NCI-H774 (cell line): ENCODE measurements at places on chromosomes 11 and 22.

GRCh38 chr22:43118024-43118849 lies 7.7 kb downstream of the BIK start:
- no peak for DNase-seq

DNA sequence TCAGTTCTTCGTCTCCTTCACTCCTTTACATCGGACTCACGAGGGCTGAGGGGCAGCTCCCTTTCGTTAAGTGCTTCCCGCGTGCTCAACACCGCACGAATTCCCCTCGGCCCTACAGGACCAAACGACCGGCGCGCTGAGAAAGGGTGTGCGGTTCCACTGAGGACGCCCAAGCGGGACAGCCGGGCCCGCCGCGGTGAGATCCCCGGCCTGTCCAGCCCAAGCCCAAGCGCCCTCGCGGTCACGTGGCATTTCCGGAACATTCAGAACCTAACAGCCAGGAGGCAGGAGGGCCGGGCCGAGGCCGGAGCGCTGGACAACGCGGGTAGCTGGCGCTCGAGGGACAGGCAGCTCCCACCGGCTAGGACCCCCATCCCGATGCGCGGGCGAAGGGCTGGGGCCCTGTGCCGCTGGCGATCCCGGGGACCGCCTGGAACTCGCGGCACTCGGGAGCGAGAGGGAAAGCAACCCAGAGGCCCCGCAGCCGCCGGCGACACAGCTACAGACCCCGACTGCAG lies 737 bp upstream of the STIP1 start:
- peak; percentile 85 for DNase-seq

- no peak for DNase-seq
Measured at GRCh38 chr11:13233173-13233745, 44.3 kb upstream of the BMAL1 start.

DNA sequence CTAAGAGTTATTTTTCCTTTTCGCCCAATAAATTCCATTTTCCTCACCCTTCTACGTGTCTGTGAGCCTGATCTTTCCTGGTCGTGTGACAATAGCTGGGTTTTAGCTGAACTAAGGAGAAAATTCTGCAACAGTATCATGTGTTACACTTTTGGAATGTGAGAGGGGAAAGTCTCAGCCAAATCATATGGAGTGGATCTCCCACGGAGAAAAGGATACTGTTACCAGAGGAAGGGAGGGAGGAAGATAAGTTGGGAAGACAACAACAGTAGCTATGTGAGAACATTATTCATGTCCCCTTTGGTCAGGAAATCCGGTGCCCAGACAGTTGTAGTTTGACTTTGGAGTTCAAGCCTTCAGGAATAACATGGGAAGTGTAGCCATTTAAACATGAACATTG lies 584.0 kb upstream of the RAG2 start:
- DNase-seq = no peak

DNA sequence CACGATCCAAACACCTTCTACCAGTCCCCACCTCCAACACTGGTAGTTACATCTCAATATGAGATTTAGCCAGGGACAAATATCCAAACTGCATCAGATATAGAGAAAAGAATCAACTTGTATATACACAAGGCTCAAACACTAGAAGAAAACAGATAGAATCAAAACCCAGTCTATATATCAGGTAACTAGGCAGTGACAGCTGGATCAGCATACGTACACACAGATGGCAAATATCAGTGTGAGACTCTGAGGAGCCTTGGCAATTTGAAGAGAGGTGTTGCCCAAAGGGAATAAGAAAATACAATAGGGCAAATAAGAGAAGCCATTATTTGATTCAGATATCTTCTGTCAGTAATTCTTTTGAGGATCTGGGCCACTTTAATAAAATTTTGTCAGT lies 951.3 kb upstream of the CHORDC1 start:
- no peak for DNase-seq

DNA sequence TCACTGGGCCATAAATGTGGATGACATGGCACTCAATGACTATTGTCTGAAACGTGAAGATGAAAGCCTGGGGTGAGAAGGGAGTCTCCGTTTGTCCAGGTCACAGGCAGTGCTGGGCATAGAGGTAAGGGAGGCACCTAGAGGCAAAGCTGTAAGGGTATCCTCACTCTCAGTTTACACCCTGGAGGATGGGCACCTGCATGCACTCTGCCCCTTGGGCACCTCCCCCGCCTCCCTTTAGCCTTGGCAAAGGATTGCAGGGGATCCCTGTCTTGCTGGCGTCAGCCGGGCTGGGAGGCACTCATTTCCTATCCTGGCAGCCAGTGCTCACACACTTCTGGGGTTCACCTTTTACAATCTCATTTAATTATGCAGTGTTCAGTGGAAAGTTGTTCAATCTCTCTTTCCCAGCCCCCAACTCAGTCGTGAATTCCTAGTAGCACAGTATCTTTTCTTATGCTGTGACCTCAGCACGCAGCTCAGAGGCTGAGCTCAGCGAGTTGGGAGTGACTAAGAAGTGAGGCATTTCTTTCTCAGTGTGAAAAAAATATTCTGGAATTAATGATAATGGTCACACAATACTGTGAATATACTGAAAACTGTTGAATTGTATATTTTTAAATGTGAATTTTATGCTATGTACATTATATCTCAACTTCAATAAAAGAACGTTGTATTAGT lies 866.6 kb downstream of the BRD1 start:
- no peak for DNase-seq

GRCh38 chr11:125082611-125083311 lies 19.7 kb downstream of the SLC37A2 start:
- DNase-seq = no peak

- DNase-seq = no peak
Measured at GRCh38 chr22:31344578-31345330, 1.4 kb downstream of the PATZ1 start.

- DNase-seq = no peak
Measured at GRCh38 chr22:29144786-29145160, 60.9 kb upstream of the EMID1 start.

GRCh38 chr11:100830274-100830673 lies 143.2 kb downstream of the ARHGAP42 start:
- no peak for DNase-seq
